ENCODE measurements at places on chromosomes 5 and 9.

DNA sequence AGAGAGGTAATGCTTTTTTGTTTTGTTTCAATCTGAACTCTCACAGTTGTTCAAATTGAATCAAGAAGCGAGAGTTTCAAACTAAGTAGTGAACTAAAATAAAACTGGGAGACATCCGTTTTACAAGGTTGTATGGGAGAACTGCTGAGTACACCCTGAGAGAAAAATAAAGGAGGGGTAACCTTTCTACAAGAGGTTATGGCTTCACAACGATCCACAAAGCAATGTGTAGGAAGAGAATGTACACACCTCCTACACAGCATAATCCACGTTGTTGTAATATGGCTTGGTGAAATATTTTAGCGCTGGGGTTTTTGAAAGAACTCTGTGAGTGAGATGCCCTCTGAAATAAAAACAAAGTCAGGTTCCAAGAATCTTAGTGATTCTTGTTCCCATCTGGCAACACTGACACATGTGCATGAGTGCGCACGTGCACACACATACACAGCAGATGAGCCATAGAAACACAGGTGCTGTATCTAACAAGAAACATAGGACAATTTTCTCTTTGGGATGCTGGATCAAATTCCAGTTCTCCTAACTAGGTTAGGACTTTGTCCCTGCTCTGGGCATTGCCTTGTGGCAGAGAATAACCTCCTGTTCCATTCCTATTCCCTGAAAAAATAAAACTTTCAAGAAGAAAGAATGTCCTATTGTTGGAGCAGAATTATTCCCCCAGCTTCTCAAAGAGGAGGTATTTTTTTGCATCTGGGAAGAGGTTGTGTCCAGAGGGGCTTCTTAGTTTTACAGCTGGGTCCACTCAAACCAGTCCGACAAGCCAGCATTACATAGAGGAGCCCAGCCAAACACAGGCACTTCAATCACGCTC lies 94.5 kb upstream of the EFNA5 start:
- no peak for DNase-seq

DNA sequence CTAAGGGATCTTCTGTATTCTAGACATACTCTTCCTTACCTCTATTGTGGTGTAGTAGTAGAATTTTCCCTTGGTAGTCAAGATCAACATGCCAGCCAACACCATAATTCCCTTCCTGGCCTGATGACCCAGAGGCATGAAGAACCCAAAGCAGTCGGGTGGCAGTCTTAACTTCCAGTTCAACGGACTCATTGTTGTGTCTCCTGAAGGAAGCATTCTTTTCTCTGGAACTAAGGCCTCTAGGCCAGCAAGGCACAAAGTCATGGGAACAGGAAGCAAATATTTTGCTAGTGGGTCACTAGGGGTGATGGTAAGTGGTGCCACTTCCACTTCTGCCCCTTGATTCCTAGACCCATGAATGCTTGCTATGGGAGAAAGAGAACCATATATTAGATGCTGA lies 55.2 kb upstream of the DAPK1 start:
- no peak for DNase-seq

DNA sequence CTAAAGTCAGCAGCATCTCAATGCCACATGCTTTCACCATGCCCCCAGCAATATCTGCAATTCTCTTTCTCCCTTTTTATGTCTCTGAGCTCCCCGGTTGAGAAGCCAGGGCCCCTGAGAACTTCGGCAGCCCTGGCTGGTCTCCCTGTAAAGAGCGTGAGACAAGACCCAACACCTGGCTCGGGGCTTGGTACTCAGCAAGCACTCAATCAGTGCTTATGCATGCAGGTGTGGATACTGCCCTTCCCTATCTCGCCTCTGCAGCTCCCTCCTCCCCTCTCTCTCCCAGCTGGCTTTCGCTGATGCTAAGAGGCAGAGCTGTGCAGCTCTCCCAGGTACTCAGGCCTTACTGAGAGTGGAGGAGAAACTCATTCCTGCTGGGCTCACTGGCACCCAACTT lies 41.7 kb upstream of the AKNA start:
- peak; percentile 43 for DNase-seq

- peak; percentile 68 for DNase-seq
Measured at GRCh38 chr9:133759146-133759900, 21.2 kb upstream of the SARDH start.

- DNase-seq = no peak
Measured at GRCh38 chr5:122942164-122942914, 94.2 kb downstream of the PPIC start.

DNA sequence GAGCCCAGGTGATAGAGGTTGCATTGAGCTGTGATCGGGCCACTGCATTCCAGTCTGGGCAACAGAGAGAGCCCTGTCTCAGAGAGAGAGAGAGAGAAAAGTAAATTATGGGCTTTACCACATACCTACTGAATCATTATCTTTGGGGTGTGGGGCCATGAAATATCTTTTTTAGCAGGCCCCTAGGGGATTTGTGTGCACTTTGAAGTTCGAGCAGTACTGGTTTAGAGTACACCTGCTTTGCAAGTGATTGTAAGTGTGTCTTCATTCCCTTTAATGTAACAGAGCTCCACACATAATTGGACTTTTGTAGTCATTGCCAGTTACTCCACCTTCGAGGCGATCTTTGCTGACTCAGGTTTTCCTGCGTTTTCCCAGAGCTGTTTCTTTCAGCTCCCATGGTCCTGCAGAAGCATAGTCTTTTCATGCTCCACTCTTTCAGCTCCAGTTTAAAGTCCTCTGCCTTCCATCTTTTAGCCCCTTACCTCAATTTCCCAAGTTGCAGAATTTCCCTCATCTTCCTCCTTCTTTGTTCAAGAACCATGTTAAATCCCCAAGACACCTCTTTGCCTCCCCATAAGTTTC lies 24.0 kb upstream of the FRMPD1 start:
- DNase-seq = no peak

Measured in sigmoid colon (tissue), 7 donors.